ENCODE measurements at places on chromosomes 7 and 10.

- DNase-seq = no peak
Observed at GRCh38 chr7:88268051-88268450, 38.6 kb downstream of the STEAP4 start.

DNA sequence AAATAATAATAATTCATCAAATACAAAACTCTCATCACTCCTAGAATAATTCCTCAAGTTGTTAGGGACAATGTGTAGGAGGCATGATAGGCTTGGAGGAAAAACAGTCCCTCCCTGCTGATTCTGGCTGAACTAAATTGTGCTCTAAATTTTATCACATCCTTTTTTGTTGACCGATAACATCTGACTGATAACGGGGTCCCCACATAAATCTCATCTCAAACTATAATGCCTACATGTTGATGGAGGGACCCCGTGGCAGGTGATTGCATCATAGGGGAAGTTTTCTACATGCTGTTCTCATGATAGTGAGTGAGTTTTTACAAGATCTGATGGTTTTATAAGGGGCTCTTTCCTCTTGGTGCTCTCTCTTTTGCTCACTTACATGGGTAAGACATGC is 1043.5 kb upstream of the SORCS1 start:
- no peak for DNase-seq

DNA sequence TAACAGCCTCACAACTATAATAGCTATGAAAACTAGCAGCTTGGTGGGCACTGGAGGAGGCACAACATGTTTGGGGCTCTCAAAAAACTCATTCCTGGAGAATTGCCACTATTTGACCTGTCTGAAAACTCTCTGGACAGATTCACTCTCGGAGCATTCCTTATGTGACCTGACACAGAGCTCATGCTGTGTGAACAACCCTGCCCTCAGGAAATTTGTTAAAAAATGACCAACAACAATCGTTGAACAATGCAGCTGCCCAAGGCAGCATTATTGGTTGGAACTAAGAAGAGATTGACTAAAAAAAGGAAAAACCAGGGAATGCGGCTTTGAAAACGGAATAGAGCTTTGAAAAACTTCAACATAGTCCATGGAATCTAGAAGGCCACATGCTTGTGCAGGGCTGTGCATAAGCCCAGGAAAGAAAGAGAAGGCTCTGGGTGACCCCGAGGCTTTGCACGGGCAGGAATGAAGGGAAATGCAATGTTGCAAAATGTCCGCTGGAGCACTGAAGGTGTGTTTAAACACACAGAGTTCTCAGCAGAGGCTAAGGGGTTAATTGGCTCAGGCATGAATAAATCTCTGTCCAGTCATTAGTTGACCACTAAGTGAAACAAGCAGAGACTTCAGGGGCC is 52.8 kb downstream of the NAMPT start:
- DNase-seq = no peak

GRCh38 chr10:47257396-47258120 is 42.4 kb upstream of the GDF10 start:
- no peak for DNase-seq

GRCh38 chr7:18405726-18406125 is 89.8 kb upstream of the HDAC9 start:
- DNase-seq = no peak

Data from WTC11 (cell line).